ENCODE measurements at places on chromosomes 5 and 9. TPM values are rescaled to one million over a fixed set of nuclear protein-coding genes. Genes with fewer than 3 reads are reported as not detected.

The GPR151 gene
- total RNA-seq, result not detected

The ADAMTS6 gene
- total RNA-seq, result 3.1 TPM

The LCN9 gene
- not detected for total RNA-seq

The C7 gene
- total RNA-seq, result 788 TPM

The CENPH gene
- total RNA-seq, result 2.5 TPM

The GABRG2 gene
- total RNA-seq, result not detected

The CER1 gene
- not detected for total RNA-seq

The IRGM gene
- not detected for total RNA-seq

The MEIKIN gene
- total RNA-seq, result not detected

The CDC20B gene
- total RNA-seq, result not detected

The ZDHHC11 gene
- 5.8 TPM for total RNA-seq

The DOCK2 gene
- 35.5 TPM for total RNA-seq

The LHX3 gene
- total RNA-seq, result not detected

The TMEM252 gene
- not detected for total RNA-seq

The ANKRD31 gene
- total RNA-seq, result 0.38 TPM

The TRAF1 gene
- 9.0 TPM for total RNA-seq

The NPR3 gene
- total RNA-seq, result 5.5 TPM

The PFN3 gene
- total RNA-seq, result not detected

The PCDHA5 gene
- total RNA-seq, result 0.47 TPM

The CD274 gene
- 10.4 TPM for total RNA-seq

The CLTB gene
- 119 TPM for total RNA-seq

The NR4A3 gene
- 12.4 TPM for total RNA-seq

The IL9 gene
- total RNA-seq, result not detected

The EIF4E1B gene
- total RNA-seq, result not detected

The PDE6A gene
- total RNA-seq, result not detected

The MAPK9 gene
- total RNA-seq, result 31.6 TPM

The PCSK5 gene
- total RNA-seq, result 43.2 TPM

The SLC4A9 gene
- 0.74 TPM for total RNA-seq

The PRDM9 gene
- total RNA-seq, result not detected

The PCDHGB5 gene
- 18.8 TPM for total RNA-seq

The CNTFR gene
- total RNA-seq, result 67.1 TPM

The GNA14 gene
- 6.0 TPM for total RNA-seq

The SLC45A2 gene
- total RNA-seq, result not detected

The LVRN gene
- 34.5 TPM for total RNA-seq

The TAF11L10 gene
- total RNA-seq, result not detected

The MZB1 gene
- 7.0 TPM for total RNA-seq

The PCDHAC2 gene
- total RNA-seq, result 10.0 TPM

The LCN15 gene
- not detected for total RNA-seq

The UGT3A2 gene
- total RNA-seq, result not detected

The SLC25A2 gene
- total RNA-seq, result not detected

The HAVCR1 gene
- total RNA-seq, result not detected

The SV2C gene
- total RNA-seq, result 0.09 TPM

The GPR150 gene
- total RNA-seq, result not detected

The CCNO gene
- not detected for total RNA-seq

The RNF208 gene
- total RNA-seq, result 1.0 TPM
